ENCODE measurements at places on chromosomes 2 and 18.

DNA sequence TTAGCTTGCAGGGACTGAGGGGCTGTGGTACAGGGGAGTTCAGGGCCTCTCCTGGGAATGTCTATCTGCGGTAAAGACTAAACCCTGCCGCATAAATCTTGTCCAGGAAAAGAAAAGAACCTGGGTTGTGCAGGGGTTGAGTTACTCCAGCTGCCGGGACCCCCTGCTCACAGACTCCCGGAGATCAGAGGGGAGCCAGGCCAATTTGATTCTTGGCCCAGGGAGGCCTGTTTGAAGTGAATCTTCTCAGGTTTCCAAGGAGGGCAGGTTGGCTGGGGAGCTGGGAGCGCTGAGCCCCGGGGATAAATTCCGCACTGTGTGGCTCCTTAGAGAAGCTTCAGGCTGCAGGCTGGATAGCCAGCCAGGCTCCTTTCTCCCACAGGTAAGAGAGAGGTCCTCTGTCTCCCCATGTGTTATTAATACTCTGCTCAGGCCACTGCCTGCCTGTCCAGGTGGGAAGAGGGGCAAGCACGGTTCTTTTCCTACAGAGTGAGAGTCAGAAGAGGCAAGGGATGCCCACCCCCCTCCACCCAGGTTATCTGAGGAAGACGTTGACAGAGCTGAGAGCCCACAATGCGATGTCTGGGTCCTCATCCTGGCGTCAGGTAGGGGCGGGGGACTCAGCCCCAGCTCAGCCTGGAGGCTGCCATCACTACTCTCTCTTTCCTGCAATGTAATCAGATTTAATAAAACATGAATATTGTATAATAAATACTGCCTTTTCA is 82.7 kb downstream of the LONRF2 start:
- no peak overlapping the region for H3K4me3 ChIP-seq
- peaks cover 12% of the 10 kb centered on the region for H3K4me1 ChIP-seq
- no peaks in the 10 kb centered on the region for H3K36me3 ChIP-seq
- no peak for DNase-seq

DNA sequence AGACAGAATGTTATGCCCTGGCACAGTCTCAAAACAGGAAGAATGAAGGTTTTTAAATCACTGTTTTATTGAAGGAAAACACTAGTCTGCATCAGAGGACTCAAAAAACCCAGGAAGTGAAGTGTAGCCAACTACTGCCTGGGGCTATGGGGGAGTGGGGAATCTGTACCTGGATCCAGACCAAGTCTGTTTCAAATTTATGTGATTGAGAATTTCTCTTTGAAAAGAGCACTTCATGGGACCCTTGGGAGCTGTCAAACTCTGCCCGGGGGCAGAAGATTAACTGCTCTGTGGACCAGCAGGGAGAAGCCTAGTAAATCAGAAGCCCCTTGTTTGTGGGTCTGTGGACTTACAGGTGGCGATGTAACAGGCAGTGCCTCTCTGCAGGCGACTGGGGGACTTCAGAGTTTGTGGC is 45.3 kb upstream of the TANC1 start:
- no peak for DNase-seq
- peaks cover 2% of the 10 kb centered on the region for H3K4me1 ChIP-seq
- H3K27ac ChIP-seq = no peak overlapping the region

DNA sequence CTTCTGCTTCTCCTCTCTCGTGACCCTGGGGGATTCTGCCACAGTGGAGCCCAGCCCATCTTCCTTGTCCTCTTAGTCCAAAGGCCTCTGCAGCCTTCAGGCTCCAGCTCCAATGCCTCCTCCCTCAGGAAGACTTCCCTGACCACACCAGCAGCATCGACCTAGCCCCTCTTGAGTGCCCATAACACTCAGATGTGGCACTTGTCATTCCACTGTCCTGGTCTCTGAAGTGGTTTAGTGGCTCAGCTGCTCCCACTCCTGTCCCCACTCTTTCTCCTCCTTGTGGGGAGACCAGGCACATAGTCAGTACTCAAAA is 97.5 kb downstream of the STPG4 start:
- peaks cover 11% of the 10 kb centered on the region for H3K4me1 ChIP-seq
- H3K36me3 ChIP-seq = peaks cover 6% of the 10 kb centered on the region
- H3K4me3 ChIP-seq = no peak overlapping the region
- H3K27me3 ChIP-seq = no peaks in the 10 kb centered on the region

GRCh38 chr18:58866066-58866772 is 1.5 kb downstream of the ZNF532 start:
- no peak overlapping the region for H3K4me3 ChIP-seq
- H3K27me3 ChIP-seq = peaks cover 59% of the 10 kb centered on the region
- DNase-seq = no peak
- H3K4me1 ChIP-seq = peaks cover 4% of the 10 kb centered on the region
- H3K27ac ChIP-seq = no peak overlapping the region

GRCh38 chr2:201122276-201122675 is 6.3 kb downstream of the CFLAR start:
- H3K36me3 ChIP-seq = peaks cover 65% of the 10 kb centered on the region
- DNase-seq = peak; percentile 63
- no peaks in the 10 kb centered on the region for H3K27me3 ChIP-seq
- peaks cover 60% of the 10 kb centered on the region for H3K4me1 ChIP-seq
- peak overlapping the region; percentile 90 for H3K27ac ChIP-seq
- peak overlapping the region; percentile 95 for H3K4me3 ChIP-seq

DNA sequence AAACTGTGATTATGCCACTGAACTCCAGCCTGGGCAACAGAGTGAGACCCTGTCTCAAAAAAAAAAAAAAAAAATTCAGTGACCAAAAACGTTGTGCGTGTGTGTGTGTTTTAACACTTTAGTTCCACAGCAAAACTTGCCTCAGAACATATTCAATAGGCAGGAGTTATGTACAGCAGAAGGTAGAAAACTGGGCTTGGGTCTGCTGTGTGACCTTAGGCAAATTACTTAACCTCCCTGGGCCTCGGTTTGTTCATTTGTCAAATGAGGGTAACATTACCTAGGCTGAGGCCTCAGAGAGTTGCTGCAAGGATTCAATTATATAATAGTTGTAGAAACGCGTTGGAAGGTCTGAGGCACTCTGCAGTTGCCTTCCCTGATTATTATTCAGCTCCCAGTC is 10.3 kb upstream of the SCG2 start:
- peaks cover 32% of the 10 kb centered on the region for H3K27me3 ChIP-seq
- H3K36me3 ChIP-seq = no peaks in the 10 kb centered on the region
- no peak overlapping the region for H3K27ac ChIP-seq
- DNase-seq = no peak

GRCh38 chr18:57267368-57267925 is 84.9 kb upstream of the ST8SIA3 start:
- H3K27me3 ChIP-seq = no peaks in the 10 kb centered on the region
- no peaks in the 10 kb centered on the region for H3K36me3 ChIP-seq
- H3K4me1 ChIP-seq = no peaks in the 10 kb centered on the region
- no peak for DNase-seq

- H3K36me3 ChIP-seq = peaks cover 20% of the 10 kb centered on the region
- no peaks in the 10 kb centered on the region for H3K27me3 ChIP-seq
- H3K4me1 ChIP-seq = peaks cover 24% of the 10 kb centered on the region
These were observed 3.5 kb downstream of the RBM43 start for GRCh38 chr2:151258121-151258520.

GRCh38 chr18:3402982-3403451 is 47.0 kb upstream of the TGIF1 start:
- no peak overlapping the region for H3K27ac ChIP-seq
- no peak for DNase-seq
- H3K27me3 ChIP-seq = no peaks in the 10 kb centered on the region
- H3K4me1 ChIP-seq = peaks cover 5% of the 10 kb centered on the region
- H3K36me3 ChIP-seq = no peaks in the 10 kb centered on the region

GRCh38 chr2:120860579-120860922 is 124.9 kb downstream of the GLI2 start:
- no peak overlapping the region for H3K27ac ChIP-seq
- H3K4me1 ChIP-seq = no peaks in the 10 kb centered on the region
- no peaks in the 10 kb centered on the region for H3K36me3 ChIP-seq

DNA sequence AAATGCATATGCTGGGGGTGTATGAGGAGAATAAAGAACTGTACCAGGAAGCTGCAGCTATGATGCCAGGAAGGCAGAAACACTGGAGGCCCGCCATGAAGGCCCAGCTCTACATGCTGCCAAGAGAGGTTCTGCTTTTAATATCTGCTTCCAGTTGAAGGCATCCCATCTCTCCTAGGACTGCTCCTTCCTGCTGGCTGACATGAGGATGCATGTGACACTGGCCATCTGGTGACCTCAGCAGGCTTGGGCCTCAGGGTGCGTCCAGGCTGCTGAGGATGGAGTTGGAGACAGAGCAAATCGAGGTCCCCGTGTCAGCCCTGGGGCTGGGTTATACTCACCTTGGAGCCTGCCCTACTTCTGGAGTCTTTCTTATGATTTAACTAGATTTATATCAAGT is 49.0 kb downstream of the PSMG2 start:
- H3K36me3 ChIP-seq = no peaks in the 10 kb centered on the region
- no peak for DNase-seq
- H3K4me3 ChIP-seq = no peak overlapping the region

GRCh38 chr18:35289727-35290093 is 319 bp downstream of the ZSCAN30 start:
- peak; percentile 61 for DNase-seq
- peaks cover 65% of the 10 kb centered on the region for H3K36me3 ChIP-seq
- H3K4me3 ChIP-seq = peak overlapping the region; percentile 99
- peak overlapping the region; percentile 94 for H3K27ac ChIP-seq

- H3K27me3 ChIP-seq = no peaks in the 10 kb centered on the region
- H3K4me1 ChIP-seq = no peaks in the 10 kb centered on the region
These were observed 879.6 kb upstream of the CELF4 start for GRCh38 chr18:38444971-38445803.

- H3K4me3 ChIP-seq = no peak overlapping the region
- H3K27me3 ChIP-seq = peaks cover 26% of the 10 kb centered on the region
- peaks cover 41% of the 10 kb centered on the region for H3K4me1 ChIP-seq
- DNase-seq = peak; percentile 67
- peaks cover 24% of the 10 kb centered on the region for H3K36me3 ChIP-seq
These were observed 4.3 kb upstream of the GALNT1 start for GRCh38 chr18:35577045-35577848.

DNA sequence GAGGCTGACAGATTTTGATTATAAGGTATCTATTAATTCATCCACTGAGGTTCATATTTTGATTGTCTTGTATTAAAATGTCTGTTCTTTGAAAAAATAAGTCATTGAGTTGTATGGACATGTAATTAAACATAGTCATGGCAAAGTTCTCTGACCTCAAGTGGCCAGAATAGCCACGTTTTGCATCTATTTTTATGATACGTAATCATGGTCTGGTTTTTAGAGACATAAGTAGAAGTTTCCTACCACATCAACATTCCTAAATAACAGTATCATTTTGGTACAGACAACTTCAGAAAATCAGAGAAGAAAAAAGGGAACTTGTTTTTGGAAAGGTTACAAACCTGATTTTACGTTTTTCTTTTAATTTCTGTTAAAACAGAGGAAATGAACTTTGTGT is 47.6 kb downstream of the COL5A2 start:
- H3K4me1 ChIP-seq = no peaks in the 10 kb centered on the region
- H3K27me3 ChIP-seq = peaks cover 16% of the 10 kb centered on the region
- H3K27ac ChIP-seq = no peak overlapping the region
- no peaks in the 10 kb centered on the region for H3K36me3 ChIP-seq
- no peak for DNase-seq

- no peak for DNase-seq
- no peaks in the 10 kb centered on the region for H3K27me3 ChIP-seq
- H3K4me3 ChIP-seq = no peak overlapping the region
- no peaks in the 10 kb centered on the region for H3K36me3 ChIP-seq
These were observed 36.4 kb downstream of the SCN1A start for GRCh38 chr2:166091439-166091838.

DNA sequence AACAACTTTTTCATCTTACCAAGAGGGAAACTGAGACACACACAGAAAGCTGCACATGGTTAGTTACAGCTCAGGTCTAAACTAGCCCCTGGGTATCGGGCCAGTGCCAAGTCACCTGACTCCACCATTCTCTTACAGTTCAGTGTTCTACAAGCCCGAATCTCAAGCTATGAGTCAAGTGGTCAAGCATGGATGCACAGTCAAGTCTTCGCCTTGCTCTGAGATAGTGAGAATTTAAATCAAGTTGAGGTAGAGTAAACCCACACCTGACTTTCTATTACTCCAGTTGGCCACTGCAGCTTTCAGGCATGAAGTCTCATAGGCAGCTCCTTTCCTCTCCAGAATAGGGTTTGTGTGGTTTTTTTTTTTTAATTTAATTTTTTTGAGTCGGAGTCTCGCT is 34.5 kb upstream of the ARL5A start:
- H3K4me1 ChIP-seq = no peaks in the 10 kb centered on the region
- H3K27ac ChIP-seq = no peak overlapping the region
- peaks cover 10% of the 10 kb centered on the region for H3K27me3 ChIP-seq

DNA sequence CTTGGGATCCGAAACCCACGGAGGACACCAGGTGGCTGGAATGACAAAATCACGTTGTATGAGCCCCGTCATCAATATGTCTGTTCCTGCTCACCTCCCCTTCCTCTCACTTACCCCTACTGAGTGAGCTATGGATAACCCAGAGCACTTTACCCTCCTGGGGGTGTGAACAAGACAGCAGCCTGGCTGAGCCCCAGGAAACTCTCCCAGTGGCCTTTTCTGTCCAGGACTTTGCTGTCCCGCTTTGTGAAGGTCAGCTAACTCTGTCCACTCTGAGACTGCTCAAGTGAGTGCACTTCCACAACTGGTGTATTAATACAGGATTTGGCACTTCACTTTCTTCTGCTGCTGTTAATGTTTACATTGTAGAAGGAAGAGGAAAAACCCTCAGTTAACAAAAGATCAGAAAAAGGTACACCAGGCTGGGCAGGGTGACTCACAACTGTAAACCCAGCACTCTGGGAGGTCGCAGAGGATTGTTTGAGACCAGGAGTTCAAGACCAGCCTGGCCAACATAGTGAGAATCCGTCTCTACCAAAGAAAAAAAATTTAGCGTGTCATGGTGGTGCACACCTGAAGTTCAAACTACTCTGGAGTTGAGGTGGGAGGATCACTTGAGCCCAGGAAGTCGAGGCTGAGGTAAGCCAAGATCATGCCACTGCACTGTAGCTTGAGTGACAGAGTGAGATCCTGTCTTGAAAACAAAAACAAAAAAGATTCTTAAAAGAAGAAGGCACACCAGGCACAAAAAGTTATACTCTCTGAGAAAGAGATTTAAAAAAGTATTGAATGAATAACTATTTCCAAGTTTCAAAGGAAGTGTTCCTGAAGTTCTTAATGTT is 90.3 kb downstream of the CLHC1 start:
- no peak overlapping the region for H3K27ac ChIP-seq
- H3K27me3 ChIP-seq = no peaks in the 10 kb centered on the region
- no peak overlapping the region for H3K4me3 ChIP-seq
- peaks cover 7% of the 10 kb centered on the region for H3K4me1 ChIP-seq
- no peak for DNase-seq
- H3K36me3 ChIP-seq = peaks cover 3% of the 10 kb centered on the region

DNA sequence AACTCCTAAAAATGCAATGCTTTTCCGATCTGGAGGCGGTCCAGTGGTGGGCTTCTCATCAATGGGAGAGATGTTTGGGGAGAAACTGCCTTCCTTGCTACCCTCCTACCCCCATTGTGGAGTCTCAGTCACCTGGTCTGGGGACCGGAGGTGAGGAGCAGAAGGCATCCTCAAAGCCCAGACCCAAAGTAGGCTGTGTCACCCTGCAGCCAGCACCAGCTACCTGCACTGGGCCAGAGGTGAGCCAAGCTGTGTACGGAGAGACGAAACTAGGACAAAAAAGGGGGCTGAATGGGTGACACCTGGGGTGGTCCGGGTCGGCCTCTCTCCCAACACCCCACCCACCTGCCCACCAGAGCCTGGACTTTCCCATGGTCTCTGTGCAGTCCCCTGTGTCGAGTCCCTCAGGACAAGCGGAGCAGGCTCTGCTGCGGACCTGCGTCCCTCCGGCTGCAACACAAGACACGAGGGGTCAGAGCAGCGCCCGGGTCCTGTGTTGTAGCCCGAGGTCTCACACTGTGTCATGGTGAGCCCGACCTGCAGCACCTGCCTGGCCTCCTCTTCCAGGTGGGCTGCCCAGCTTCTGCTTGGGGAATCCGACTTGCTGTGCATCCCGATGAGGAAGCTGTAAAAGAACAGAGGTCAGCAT is 68.0 kb upstream of the RMP24 start:
- H3K27ac ChIP-seq = no peak overlapping the region
- no peak overlapping the region for H3K4me3 ChIP-seq
- H3K36me3 ChIP-seq = no peaks in the 10 kb centered on the region
- no peak for DNase-seq

Data from activated CD8-positive, alpha-beta memory T cell treated with anti-CD3 and anti-CD28 coated beads, Interleukin-2, amount 10 ng/mL, durations not matched to agents 7 days and 5 days (primary cell).